ENCODE measurements at places on chromosomes 4 and X.

DNA sequence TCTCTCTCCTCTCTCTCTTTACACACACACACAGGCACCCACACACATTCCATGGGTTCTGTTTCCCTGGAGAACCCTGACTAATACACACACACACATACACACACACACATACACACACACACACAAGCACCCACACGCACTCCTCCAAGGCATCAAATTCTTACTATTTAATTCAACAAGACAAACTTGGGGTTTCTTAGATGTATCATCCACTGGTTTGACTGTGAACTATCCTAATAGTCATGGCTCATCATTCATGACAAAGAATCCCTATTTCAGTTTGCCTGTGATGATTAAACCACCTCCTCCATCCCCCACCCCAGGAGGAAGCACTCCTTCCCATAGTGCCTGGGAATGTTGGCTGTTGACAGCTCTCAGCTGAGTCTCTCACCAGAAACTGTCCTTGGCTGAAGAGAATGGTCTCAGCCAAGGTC lies 98.2 kb downstream of the USP46 start:
- no peak for DNase-seq

DNA sequence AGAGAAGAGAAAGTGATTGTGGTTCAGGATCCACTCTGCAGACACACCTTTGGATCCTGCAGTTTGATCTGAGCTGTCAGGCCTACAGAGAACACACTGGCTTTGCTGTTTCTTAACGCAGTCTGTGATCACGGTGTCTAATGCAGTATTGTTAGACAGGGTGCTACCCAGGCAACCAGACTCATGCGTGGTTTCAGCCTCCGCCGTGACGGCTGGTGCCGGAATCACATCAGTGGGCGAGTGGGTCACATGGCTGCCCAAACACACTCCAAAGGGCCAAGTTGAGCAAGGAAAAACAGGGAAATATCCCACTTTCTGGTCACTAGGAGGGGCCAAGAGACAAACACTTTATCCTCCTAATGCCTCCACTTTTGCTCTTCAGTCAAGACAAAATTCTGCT lies 27.5 kb downstream of the CCDC149 start:
- peak; percentile 55 for DNase-seq

- DNase-seq = no peak
Observed at GRCh38 chr4:61783050-61783449, 582.9 kb downstream of the ADGRL3 start.

DNA sequence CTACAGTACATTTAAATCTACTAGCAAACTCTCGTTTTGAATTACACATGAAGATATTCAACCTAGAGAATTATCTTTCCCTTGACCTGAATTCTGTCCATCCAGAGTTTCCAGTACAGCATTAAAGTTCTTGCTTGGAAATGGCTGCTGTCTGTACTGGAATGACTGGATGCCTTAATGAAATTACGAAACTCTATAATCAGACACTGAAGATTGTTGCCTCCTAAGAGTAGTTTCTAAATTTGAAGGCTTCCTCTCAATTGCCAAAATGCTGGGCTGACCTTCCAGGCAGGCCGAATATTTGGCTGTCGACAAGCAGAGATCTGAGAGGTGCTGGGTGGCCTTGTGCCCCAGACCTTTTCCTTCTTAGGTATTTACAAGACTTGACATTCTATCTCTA lies 215.1 kb upstream of the GPC4 start:
- no peak for DNase-seq

DNA sequence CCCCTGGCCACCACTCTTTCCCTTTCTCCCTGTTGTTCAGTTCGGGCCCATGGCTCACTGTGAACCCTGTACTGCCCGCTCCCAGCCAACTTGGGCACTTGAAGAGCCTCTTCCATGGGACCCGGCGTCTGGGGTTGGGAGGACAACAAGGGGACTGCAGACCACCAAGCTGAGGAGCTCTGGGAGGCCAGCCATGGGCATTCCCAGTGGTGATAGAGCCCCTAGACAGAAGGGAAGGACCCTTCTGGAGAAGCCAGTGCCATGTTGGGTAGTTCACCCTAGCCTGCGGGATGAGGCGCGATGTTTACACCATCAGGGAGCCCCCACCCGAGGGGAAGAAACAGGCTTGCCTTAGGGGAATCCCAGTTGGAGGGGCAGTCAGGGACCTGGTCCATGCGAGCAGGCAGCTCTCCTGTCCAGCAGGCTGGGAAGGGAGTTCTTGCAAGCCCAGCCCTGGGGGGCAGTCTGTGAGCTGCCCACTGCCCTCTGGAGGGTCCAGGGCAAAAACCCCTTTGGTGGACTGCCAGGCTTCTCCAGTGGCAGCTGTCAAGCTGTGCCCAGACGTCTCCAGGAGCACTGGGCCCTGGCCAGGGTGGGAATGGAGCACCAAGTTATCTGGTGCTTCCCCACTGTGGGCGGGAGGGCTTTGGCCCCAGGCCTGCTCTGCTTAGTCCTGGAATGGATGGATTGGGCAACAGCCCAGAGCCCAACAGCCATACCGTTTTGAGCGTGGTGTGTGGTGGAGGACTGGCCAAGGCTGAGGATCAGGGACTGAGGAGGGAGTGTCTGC lies 23.7 kb upstream of the UBA1 start:
- DNase-seq = no peak

DNA sequence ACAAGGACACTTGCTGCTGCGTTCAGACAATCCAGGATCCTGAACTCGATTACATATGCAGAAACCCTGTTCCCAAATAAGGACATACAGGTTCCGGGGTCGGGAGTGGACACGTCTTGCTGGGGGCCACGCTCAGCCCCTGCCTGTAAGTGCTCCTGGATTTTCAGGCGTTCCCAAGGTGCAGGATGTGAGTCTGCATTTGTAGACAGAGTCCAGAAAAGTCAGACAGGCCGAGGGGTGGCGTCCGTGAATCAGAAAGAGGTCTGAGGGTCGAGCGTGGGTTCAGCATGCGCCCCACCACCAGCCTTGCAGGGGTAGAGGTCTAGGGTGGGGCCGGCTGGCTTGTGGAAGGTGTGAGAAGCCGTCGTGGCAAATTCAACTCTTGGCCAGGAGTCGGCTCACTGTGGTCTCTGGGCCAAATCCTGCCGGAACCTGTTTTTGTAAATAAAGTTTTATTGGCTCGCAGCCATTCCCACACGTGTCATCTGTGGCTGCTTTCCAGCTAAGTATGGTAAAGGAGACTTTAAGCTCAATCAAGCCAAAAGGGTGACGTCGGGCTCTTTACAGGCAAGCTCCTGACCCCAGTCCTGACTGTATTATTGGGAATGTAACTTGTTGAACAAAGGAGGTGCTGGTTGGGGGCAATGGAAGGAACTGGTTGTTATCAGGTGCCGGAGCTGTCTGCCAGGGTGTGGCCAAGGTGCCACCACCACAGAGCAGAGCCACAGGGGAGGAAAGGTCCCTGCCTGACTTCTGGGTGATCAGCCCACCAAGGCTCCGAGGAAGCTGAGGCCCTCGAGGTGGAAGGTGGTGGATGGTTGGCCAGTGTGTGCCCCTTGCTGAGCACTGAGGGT lies 7.4 kb downstream of the DOK7 start:
- DNase-seq = no peak

DNA sequence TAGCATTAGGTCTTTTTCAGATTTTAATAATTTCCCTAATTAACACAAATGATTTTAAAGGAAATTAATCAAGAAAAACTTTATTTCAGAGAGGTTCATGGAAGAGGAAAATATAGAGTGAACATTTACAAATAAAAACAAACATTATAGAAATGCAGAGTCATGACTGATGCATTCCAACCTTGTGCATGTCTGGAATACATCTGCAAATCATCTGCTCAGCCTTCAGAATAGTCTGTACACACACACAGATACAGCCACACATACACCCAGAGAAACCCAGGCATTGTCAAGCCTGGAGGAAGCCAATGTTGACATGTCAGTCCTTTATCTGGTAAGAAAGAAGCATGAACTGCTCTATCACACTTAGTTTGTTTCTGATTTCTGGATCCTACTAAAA lies 61.3 kb upstream of the NFKB1 start:
- DNase-seq = no peak

GRCh38 chrX:132953354-132953753 lies 5.1 kb downstream of the HS6ST2 start:
- DNase-seq = no peak

- DNase-seq = no peak
Observed at GRCh38 chr4:10458177-10458576, 951 bp upstream of the ZNF518B start.

GRCh38 chr4:86549163-86549788 lies 44.8 kb upstream of the PTPN13 start:
- no peak for DNase-seq

GRCh38 chr4:142696334-142697122 lies 149.6 kb downstream of the INPP4B start:
- no peak for DNase-seq

DNA sequence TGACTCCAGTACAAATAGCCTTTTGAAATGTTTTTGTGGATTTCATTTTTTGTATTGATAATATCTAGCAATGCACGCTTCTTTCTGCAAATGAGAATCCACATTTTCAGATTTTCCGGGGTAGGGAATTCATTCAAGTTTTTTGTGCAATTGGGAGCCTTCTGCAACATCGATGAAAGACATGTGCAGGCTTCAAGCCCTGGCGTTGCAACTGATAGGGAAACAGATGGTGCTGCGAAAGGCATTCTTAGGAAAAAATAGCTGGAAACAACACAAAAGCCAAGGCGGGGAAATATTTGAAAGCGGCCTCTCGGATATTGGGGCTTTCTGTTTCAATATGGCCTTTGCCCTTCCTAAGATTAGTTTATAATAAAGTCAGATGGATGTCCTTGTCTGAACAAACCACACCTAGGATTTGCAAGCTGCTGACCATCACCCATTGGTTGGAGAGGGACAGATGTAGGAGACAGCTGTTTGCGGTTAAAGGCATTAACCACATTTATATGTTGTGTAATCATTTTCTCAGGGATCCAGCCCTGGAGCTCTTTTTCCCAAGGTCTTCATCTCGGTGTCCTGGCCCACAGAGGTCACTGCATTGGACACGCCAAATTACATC lies 136.5 kb downstream of the PRKX start:
- DNase-seq = no peak

DNA sequence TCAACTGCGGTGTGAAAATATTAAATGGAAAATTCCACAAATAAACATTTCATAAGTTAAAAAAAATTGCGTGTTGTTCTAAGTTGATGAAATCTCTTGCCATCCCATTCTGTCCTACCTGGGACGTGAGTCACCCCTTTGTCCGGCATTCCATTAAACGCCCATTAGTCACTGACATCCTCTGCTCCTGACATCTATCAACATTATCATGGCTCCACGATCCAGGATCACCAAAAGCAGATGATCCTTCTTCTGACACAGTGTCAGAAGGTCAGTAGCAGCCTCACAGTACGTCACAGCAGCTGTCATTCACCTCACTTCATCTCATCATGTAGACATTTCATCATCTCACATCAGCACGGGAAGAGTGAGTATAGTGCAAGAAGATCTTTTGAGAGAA lies 125.7 kb downstream of the ZNF827 start:
- DNase-seq = no peak

GRCh38 chr4:5543681-5544080 lies 164.7 kb downstream of the EVC2 start:
- no peak for DNase-seq

GRCh38 chrX:100635989-100636320 lies 651 bp downstream of the TSPAN6 start:
- no peak for DNase-seq

- DNase-seq = no peak
Observed at GRCh38 chrX:640641-641040, 10.1 kb downstream of the SHOX start.

DNA sequence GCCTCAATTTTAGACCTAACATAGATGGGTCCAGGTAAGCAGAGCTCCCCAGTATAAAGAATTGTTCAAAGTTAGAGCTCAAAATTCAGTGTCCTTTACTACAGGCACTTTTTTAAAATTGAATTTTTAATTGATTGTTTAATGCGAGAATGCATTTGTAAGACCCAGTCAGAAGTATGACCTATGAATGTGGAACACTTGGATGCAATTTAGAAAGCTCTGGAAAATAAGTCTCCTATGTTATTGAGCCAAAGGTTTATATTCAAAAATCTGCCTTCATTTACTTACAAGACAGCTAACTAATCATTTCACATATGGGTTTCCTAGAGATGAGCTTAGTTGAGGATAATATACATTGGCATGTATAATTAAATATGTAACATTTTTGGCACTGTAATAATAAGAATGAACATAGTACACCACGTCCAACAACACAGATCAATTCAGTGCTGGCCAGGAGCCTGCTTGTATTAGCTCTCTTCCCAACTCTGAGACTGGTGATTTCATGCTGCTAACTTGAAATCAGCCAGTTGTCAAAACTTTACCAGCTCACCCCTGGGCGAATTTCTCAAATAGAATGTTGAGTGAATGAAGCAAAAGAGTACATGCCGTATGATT lies 197.2 kb upstream of the NPY2R start:
- DNase-seq = no peak

- no peak for DNase-seq
Observed at GRCh38 chr4:8556341-8557150, 23.6 kb upstream of the GPR78 start.

DNA sequence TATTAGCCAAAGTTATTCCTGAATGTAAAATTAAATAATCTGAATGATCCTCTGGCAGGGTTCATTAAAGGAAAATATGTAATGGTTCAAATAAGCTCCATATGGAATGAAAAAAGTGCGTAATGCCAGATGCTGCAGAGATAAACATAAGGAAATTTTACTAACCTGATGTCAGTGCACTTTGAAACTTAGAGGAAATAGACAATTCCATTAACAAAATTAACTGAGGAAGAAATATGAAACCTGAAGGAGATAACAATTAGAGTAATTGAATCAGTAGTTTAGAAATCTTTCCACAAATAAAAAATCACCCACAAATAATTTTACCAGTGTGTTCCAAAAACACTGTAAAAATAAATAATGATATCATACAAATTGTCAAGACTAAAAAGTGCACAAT lies 387.5 kb downstream of the GRIA2 start:
- no peak for DNase-seq

- DNase-seq = no peak
Observed at GRCh38 chrX:48854898-48855297, 19.5 kb upstream of the PCSK1N start.

GRCh38 chr4:1204828-1205585 lies 32.6 kb upstream of the SPON2 start:
- no peak for DNase-seq

GRCh38 chr4:143287572-143287923 lies 49.1 kb upstream of the GAB1 start:
- no peak for DNase-seq

- no peak for DNase-seq
Observed at GRCh38 chr4:152983221-152983620, 47.1 kb downstream of the FHDC1 start.

- DNase-seq = no peak
Observed at GRCh38 chr4:108561116-108561515, 59.3 kb upstream of the RPL34 start.
